Left renal cortex interstitium (tissue), 4 donors: ENCODE measurements at places on chromosomes 5 and 9. TPM values are rescaled to one million over a fixed set of nuclear protein-coding genes. Genes with fewer than 3 reads are reported as not detected.

ADAMTS19 gene
- 4.0 TPM for polyA plus RNA-seq

AK8 gene
- polyA plus RNA-seq, result 2.9 TPM

PRRT1B gene
- 2.1 TPM for polyA plus RNA-seq

EIF4E1B gene
- polyA plus RNA-seq, result not detected

FST gene
- 26.6 TPM for polyA plus RNA-seq

INVS gene
- polyA plus RNA-seq, result 25.8 TPM

SLC27A6 gene
- 1.3 TPM for polyA plus RNA-seq

ST8SIA4 gene
- 7.4 TPM for polyA plus RNA-seq

PCDHA10 gene
- polyA plus RNA-seq, result 0.57 TPM

DNA sequence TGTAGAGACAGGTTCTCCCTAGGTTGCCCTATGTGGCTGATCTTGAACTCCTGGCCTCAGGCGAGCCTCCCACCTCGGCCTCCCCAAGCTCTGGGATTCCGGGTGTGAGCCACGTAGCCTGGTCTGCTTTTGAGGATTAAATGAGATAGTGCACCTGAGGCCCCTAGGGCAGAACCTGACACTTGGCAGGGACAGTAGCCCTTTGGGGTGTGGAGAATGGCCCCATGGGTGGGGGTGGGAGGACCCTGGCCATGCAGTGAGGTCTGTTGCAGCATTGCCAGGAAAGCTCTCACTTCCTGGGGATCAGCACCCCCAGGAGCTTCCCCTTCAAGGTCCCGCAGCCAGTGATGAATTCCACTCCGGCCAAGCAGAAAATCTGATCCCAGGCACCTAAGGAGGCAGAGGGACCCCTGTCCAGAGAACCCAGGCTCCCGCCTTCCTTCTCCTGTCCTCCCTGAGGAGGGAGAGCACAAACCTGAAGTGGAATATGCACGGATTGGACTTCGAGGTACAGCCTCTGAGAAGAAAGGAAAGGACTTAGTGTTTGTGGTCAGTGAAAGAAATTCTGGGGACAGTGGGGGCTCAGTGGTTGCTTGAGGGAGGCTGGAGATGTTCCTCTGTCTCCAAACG is 73.9 kb upstream of the UNC5A start:
- DNase-seq, result no peak

DNA sequence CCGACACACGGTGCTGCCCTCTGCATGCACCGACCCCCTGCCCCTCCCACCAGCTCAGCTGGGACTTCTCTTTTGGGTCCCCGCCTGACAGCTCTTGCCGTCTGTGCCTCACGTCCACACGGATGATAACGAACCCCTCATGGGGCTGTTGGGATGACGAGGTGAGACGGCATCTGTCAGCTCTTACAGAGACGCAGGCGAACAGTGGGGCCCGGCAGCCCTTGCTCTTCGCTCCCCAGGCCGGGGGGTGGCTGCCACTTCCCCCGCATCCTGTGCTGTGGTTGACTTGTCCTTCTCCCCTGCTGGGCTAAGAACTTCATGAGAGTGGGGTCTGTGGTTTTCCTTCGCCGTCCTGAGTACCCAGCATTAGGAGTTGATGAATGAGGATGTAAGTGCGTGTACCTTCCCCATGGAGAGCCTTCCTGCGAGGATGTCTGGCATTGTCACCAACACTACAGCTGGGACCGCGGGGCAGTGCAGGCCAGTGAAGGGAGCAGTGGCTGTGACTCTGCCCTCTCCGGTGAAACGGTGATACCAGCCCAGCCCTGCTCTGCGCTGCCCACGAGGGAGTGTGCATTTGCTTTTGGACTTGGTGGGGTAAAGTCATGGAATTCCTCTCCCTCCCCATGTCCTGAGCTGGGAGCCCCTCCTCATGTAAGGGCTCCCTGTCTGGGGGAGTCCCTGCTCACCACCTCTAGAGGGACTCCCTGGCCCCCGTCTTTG is 23.2 kb downstream of the HK3 start:
- DNase-seq, result no peak

- DNase-seq, result no peak
These were observed 121.2 kb downstream of the EFNA5 start for GRCh38 chr5:107549567-107549966.

DNA sequence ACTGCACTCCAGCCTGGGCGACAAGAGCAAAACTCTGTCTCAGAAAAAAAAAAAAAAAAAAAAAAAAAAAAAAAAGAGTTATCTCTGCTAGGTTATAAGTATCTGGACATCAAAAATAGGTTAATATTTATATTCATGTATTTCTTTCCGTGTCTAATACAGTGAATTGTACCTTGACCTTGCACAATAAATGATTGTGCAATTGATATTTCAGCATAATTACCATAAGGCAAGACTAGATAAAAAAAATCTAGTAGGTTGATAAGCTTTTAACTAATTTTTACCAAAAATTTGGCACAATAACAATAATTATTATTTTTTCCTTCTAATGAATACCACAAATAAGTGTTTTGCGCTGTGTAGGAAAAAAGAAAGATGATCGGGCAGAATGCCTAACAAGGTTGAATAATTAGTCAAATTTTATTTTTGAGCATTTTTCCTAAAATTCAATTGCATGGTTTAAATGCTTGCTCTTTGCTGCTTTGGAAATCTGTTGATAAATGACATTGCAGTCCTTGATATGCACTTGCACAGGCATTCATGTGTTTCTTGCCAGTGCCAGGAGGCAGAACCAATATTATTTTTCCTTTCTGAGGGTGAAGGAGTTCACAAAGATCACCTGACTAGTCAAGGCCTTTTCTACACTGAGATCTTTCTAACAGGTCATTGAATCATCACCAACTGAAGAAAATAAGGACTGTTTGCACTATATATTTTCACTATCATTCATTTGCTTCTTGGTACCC is 127.5 kb downstream of the ARRDC3 start:
- no peak for DNase-seq

DNA sequence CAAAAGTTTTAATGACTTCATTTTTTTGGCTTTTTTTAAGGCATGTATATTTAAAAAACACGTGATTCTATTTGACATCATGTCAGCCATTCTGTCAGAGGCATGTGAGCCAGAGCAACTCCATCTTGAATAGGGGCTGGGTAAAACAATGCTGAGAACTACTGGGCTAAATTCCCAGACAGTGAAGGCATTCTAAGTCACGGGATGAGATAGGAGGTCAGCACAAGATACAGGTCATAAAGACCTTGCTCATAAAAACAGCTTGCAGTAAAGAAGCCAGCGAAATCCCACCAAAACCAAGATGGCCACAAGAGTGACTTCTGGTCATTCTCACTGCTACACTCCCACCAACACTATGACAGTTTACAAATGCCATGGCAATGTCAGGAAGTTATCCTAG is 1000.6 kb upstream of the DMAC1 start:
- DNase-seq, result no peak

DNA sequence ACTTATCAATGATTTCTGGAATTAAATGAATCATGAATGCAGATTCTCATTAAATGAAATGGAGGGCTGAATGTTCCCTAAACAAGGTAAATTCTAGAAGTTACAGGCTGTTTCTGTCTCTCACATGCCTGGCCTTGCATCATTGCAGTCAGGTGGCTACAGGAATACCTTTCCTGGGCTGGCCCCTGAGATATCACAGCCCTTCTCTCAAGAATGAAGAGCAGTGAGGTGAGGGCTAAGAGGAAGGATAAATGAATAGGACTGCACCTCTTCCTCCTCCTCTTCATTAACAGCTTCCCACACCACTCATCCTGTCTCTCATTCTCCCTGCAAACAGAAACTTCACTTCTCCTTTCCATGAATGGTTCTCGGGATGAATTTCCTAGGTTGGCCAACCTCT is 22.5 kb downstream of the ARHGEF28 start:
- no peak for DNase-seq

GRCh38 chr9:124886866-124887492 is 25.0 kb downstream of the ARPC5L start:
- no peak for DNase-seq

DNA sequence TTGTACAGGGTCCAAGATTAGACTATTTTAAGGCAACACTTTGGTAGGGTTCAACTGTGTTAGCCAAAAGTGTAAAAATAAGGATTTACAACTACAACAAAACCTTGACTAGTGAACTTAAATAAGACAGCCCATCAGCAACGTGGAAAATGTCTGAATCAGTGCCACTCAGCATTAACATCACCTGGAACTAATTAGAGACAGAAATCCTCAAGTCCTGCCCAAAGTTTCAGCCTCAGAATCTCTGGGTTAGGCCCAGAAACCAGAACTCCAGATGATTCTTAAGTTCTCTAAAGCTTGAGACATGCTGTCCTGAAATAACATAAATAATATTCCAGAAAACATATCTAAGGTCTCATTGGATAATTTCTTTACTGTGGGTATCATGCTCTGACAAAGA is 118.6 kb downstream of the SEMA6A start:
- no peak for DNase-seq

GRCh38 chr5:117863586-117864296 is 1124.6 kb downstream of the DTWD2 start:
- DNase-seq, result no peak

DNA sequence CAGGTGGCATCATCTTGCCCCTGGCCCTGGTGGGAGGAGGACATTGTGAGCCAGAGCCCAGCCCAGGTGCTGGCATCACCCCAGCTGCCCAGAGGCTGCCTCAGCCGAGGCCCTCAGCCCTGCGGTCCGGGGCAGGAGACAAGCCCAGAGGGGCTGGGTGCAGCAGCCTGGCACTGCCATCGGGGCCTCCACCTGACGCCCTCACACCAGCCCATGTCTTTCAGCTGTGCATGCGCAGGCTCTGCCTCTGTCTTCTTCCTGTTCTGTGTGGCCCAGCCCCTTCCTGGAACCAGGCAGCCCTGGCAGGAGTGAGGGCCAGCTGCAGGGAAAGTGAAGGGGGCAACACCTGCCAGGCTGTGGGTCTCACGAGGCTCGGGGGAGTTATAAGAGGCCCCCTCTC is 4.8 kb upstream of the CEL start:
- no peak for DNase-seq

- no peak for DNase-seq
These were observed 1.1 kb upstream of the SNCAIP start for GRCh38 chr5:122310889-122311288.

DNA sequence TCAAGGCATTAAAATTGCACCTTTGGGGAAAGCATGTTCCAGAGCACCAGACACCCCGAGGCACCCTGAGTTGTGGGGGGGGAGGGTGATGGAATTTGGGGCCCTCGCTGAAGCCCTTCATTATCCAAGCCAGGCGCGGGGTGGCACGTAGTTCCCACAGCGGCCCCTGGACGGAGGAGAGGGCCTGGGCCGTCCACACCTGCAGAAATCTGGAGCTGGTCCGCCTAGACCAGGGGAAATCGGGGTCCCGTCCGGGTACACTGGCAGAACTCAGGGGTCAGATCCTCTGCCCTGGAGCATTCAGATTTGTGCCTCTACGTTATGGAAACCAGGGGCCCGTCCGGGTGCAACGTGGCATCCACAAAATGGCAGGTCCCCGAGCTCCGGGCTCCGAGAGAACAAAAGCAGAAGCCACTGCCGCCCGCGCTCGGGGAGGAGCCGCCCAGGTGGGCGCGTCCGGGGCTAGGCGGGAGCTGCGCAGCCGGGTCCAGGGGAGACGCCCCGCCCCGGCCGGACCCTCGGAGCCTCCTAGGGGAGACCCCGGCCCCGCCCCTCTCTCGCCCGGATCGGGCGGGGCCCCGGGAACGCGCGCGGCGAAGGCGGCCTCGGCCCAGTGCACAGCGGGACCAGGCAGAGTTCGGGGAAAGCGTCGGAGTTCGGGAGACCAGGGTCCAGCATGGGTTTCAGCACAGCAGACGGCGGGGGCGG is at the start of gene PLEKHG4B:
TSS of gene PLEKHG4B (plus strand) at position 613 of the 708 bp plus-strand sequence. CDS start at position 677, 64 bp downstream.
- DNase-seq, result peak; percentile 57

DNA sequence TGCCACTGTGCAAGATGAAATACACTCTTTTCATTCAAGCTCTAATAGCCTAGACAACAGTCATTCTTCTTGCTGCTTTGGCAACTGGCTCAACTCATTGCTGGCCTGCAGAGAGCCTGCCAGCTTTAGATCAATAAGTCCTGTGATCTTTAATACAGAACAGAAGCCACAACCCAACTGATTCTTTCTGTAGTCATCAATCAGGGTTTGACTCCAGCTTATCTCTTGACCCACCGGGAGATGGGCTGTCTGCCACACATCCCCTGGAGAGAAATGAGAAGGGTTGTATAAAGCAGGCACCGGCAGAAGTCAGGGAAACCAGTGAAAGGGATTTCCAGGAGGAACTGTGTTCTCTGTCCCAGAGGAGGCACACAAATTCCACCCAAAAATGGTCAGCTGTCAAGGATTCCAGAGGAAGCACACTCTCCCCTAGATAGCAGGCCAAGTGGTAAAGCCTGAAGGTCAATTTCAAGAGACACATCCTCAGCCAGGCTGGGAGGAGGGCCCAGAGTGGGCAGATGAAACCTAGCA is 24.5 kb downstream of the LHFPL2 start:
- no peak for DNase-seq

GRCh38 chr5:91072881-91073280 is 310.2 kb downstream of the ARRDC3 start:
- no peak for DNase-seq

GRCh38 chr5:65796269-65796668 is 74.3 kb downstream of the NLN start:
- no peak for DNase-seq

DNA sequence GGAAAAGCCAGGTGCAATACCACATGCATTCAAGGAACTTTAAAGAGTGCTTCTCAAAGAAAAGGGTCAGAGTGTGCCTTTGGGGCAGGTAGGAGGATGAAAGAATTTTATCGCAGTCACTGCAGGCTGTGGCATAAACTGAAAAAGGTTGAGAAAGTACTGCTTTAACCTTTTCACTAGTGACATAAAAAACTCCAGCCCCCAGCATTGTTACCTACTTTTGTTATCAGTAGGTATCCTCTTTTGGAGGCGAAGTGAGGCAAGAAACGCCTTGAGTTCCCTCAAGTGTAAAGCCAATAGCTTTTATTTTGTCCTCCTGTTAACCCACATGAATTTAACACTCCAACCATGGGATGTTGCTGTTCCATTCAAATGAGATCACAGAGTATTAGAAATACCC is 64.7 kb upstream of the CHD1 start:
- no peak for DNase-seq

DNA sequence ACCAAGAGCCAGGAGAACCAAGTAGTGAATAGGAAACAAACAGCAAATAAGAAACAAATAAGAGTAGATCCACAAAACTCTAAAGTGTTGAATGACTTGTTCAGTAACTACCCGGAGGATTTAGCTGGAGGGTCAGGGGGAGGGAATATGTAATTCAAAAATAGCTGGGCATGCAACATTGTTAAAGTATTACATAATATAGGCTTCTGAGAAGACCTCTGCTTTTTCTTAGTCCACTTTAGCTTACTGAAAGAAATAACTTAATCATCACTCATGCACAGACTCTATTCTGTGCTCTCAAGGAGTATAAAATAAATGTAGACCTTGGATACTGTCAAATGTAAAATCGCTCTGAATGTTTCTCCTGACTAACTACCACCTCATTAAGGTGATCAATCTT is 183.2 kb upstream of the POU5F2 start:
- no peak for DNase-seq
